ENCODE measurements at places on chromosomes 3 and 15.
A peak's percentile ranks its signal among the peaks of the same experiment; 100 is the strongest.

GRCh38 chr3:188594139-188594538, 440.2 kb downstream of the LPP start:
- DNase-seq = no peak

DNA sequence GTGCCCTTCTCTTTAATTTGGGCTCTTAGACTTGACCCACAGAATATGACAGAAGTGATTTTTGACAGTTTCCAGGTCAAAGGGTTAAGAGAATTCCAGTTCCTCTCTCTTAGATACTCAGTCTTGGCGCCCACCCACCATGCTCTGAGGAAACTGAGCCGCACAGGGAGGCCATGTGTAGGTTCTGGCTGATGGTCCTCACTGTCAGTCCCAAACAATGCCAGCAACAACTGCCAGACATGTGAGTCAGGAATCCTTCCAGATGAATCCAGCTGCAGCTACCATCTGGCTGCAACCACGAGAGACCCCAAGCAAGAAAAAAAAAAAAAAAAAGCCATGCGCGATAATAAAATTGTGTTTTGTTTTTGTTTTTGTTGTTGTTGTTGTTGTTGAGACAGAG, 326.6 kb downstream of the MAGI1 start:
- DNase-seq = no peak

GRCh38 chr3:195553268-195553667, 10.1 kb upstream of the PPP1R2 start:
- no peak for DNase-seq

DNA sequence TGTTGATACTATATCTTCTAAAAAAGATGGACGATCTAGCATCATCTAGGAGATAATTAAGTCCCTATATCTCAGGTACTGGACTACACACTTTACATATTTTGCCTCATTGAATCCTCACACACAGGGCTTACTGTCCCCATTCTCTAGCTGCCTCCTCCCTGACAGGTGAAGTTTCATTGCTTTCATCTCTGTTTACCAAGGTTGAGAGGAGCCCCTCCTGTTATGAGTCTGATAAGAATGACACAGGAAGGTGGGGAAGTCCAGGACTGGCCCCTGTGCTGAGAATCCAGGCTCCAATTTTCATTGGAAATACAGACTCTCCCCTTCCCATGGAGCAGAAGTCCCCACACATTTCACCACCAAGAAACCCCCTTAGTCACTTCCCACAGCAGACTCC, 105.2 kb downstream of the XXYLT1 start:
- DNase-seq = no peak

- DNase-seq = no peak
Observed at GRCh38 chr3:100782906-100783305, 73.6 kb downstream of the TFG start.

GRCh38 chr3:59832702-59833101, 782.9 kb upstream of the CFAP20DC start:
- DNase-seq = no peak

DNA sequence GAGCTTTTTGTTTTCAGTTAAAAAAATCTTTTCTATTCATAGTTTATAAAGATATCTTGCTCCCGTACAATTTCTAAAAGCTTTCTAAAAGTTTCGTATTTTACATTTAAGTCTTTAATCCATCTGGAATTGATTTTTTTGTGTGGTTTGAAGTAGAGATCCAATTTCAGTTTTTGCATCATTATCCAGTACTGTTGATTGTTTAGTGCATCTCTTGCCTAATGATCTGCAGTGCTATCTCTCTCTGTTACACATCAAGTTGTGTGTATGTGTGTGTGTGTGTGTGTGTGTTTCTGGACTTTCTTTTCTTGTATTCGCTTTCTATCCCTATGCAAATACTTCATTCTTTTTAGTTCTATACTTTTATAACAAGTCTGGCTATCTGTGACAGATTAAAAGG, 605.8 kb upstream of the DPPA4 start:
- no peak for DNase-seq

- DNase-seq = no peak
Observed at GRCh38 chr3:79367066-79367465, 400.7 kb downstream of the ROBO1 start.

GRCh38 chr15:100572362-100572983, 29.5 kb downstream of the LINS1 start:
- no peak for DNase-seq

- DNase-seq = no peak
Observed at GRCh38 chr15:97840501-97840900, 120.0 kb upstream of the ARRDC4 start.

- DNase-seq = no peak
Observed at GRCh38 chr3:46187876-46188275, 20.2 kb downstream of the CCR1 start.

GRCh38 chr3:159994182-159994581, 5.5 kb downstream of the IL12A start:
- no peak for DNase-seq

DNA sequence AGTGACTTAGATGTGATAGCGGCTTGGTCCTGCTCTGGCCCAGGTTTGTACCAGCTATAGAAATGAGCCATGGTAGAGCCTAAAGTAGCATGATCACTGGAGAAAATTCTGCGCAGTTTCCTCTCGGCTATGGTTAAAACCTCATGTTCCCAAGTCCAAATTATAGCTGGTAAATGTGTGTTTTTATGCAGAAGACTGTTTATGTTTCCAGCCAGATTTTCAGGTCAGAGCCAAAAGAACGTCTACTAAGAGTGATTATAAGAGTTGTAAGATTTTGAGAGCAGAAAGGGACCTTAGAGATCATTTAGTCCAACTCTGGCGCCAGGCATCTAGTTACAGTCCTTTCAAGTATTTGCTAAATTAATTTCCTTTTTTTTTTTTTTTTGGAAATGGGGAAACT, 333.7 kb downstream of the LPP start:
- DNase-seq = no peak

DNA sequence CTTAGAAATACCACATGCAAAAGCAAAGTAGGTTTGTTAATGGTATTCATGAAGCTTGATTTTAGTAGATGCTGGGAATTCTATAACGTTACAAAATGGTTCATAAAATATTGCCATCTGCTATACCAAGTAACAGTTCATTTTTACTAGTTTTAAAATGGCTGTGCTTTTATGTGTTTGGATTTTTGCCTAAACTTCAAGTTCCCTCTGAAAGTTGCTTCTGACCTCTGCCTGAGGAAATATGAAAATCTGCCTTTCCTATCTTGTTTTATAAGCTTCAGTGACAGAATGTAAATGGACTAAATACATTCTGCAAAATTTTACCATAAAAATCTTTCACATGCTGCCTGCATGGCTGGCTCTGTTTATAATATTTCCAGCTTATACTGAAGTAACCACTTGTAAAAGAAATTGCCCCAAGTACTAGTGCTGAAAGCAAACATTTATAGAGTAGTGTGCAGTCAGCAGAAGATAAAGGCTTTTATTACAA, 560.7 kb upstream of the ROBO2 start:
- no peak for DNase-seq

GRCh38 chr15:75061272-75061671, 37.9 kb downstream of the PPCDC start:
- DNase-seq = no peak

- no peak for DNase-seq
Observed at GRCh38 chr3:102525624-102526023, 90.8 kb downstream of the ZPLD1 start.

GRCh38 chr15:96322536-96323318, 7.8 kb upstream of the NR2F2 start:
- DNase-seq = no peak

GRCh38 chr3:120498556-120499346, 48.0 kb upstream of the FSTL1 start:
- no peak for DNase-seq

DNA sequence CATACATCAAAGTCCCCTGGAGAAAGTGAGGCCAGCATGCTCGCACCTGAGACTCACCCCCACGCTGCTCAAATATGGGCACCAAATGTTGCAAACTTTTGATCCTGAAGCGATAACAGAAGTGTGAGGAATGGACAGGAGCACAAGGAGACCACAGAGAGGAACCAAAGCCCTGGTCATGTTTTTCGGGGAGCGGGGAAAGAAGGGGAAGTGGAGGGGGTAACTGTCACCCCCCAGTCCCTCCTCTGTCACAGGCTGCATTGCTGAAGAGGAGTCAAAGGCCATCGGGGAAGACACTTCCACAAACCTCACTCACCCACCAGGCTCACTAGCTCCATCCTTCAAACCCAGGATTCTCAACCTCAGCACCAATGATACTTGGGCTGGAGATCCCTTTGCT, 182.4 kb downstream of the UACA start:
- no peak for DNase-seq

GRCh38 chr15:50431204-50431603, 7.0 kb downstream of the USP8 start:
- no peak for DNase-seq

DNA sequence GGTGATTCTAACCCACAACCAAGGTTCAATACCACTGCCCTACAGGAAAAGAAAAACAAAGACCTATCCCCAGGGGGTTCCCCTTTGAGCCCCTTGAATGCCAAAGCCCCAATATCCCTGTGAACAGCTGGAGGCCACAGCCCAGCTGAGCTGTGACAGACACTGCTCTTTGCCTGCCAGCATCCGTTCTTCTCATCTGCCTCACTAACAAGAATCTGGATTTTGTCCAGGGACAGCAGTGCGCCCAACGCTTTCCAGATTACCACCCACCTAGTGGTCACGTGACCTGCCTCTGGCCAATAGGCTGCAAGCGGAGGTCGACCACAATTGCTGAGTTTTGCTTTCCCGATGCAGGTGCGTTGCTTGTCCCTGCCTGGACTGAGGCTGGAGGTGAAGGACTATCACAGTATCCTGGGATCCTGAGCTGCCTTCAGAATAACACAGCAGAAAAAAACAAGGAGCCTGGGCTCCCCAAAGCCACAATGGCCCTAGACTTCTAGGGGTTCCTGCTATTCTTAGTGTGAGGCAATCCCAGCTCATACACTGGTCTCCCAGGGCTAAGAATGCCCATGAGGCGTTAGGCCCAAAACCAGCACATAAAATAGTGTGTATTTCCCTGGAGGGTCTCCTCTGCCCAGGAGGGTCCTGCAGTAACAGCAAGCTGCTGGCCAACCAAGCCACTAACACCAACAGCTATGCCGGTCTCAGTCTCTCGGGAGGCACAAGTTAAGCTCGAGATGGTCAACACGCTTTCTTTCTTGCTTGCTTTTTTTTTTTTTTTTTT, 13.8 kb downstream of the BDH1 start:
- no peak for DNase-seq

- DNase-seq = peak; percentile 88
Observed at GRCh38 chr3:50237754-50238548, 1.9 kb downstream of the GNAI2 start.

DNA sequence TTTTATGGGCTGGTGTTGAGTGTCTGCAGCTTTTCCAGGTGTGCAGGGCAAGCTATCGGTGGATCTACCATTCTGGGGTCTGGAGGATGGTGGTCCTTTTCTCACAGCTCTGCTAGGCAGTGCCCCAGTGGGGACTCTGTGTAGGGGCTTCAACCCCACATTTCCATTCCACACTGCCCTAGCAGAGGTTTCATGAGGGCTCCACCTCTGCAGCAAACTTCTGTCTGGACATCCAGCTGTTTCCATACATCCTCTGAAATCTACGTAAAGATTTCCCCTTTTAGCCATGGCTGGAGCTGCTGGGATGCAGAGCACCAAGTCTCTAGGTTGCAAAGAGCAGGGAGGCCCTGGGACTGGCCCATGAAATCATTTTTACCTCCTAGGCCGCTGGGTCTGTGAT, 11.6 kb downstream of the RFX7 start:
- no peak for DNase-seq

GRCh38 chr15:96341513-96342405, 11.3 kb downstream of the NR2F2 start:
- no peak for DNase-seq

GRCh38 chr15:98155356-98155755, 194.9 kb downstream of the ARRDC4 start:
- DNase-seq = no peak

DNA sequence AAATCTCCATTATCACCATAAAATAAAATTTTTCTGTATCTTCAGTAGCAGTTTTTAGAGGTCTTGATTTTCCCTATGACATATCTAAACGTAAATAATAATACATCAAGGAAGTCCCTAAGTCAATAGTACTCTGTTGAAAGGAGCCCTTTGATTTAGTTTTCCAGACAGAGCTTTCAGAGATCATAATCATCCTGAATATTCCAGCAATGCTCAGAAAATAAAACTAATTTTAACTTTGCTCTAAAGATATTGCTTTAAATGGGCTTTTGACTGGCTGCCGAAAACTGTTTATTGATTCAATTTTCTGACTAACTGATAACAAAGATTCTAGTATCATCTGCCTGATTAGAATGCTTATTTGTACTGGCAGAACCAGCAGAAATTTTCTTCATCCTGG, 40.7 kb upstream of the ROBO1 start:
- no peak for DNase-seq

Measured in CD4-positive, alpha-beta T cell treated with Interferon alpha-2 for 1 hour (primary cell).